NCI-H69 (cell line): ENCODE measurements at places on chromosomes 2 and 18.

DNA sequence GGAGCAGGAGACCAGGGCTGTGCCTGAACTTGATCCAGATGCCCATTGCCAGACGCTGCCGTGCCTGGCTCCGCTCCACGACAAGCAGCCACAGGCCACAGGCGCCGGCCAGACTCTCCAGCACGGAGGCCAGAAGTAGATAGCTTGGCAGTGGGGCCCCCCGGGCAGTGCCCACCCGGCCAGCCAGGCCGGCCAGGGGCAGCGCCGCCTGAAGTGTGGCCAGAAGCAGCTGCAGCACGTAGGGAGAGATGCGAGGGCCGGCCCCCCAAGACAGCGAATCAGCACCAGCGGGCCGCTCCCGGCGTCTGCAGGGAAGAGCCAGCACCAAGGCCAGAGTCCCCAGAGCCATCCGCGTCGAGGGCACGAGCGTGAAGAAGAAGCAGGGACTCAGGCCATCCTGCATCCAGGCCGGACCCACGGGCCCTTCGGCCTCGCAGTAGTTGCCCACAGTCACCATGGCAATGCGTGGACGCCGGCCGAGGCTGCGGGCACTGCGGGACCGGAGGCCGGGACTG is 484 bp downstream of the ABCB6 start:
- DNase-seq: peak; percentile 78

DNA sequence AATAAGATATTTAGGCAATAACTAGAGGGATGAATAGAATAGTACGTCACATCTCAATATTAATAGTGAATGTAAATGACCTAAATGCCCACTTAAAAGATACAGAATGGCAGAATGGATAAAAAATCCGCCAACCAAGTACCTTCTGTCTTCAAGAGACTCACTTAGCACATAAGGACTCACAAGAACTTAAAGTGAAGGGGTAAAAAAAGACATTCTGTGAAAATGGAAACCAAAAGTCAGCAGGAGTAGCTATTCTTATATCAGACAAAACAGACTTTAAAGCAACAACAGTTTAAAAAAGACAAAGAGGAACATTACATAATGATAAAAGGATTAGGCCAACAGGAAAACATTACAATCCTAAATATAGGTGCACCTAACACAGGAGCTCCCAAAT is 56.7 kb upstream of the DSC1 start:
- DNase-seq: no peak

DNA sequence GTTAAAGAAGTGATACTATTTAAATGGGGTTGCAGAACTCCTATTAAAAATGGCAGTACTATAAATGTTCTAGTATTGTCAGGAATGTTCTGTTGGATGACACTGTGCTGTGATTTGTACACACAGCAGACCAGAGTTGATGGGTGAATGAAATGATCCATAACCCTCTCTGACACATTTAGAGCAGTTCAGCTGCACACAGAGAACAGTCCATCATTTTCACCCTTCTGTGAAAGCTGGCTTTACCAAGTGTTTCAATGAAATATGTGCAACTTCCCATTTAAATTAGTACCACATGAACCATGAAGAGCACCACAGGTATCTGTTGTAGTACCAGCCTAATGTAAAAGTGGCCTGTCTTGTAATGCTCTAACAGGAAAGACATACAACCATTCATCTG is 981.4 kb downstream of the TMEM182 start:
- DNase-seq: no peak

DNA sequence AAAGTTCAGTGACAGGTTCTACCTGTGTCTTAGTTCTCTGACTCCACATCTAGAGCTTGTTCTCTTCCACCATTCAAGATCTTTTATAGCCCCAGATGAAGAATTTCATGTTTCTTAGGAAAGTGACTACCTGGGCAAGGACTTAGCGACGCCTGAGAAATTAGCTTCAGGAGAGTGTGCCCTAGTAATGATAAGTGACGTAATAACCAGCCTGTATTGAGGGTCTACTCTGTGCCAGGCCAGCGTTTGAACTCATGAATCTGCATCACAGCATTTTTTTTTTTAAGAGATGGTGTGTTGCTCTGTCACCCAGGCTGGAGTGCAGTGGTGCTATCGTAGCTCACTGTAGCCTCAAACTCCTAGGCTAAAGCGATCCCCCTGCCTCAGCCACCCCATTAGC is 51.8 kb downstream of the TCF7L1 start:
- no peak for DNase-seq

- DNase-seq: no peak
Measured at GRCh38 chr2:39252888-39253518, 9.2 kb upstream of the CDKL4 start.
